ENCODE measurements at places on chromosomes 13 and 19.

DNA sequence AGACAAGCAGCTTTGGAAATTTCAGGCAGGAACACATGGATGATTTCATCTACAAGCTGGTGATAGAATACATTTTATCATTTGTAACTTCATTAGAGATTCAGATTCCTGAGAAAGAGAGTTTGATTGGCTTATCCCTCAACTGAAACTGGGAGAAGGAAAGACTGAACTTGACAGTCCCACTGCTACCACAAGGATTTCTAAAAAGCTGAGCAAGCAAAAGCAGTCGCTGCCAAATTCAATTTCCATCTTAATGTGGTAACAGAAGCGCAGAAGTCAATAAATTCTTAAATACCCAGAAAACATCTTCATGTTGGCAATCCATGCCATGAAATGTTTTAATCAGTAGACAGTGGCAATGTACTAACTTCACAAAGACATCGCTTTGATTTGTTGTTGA is 172.1 kb upstream of the DACH1 start:
- DNase-seq = no peak

DNA sequence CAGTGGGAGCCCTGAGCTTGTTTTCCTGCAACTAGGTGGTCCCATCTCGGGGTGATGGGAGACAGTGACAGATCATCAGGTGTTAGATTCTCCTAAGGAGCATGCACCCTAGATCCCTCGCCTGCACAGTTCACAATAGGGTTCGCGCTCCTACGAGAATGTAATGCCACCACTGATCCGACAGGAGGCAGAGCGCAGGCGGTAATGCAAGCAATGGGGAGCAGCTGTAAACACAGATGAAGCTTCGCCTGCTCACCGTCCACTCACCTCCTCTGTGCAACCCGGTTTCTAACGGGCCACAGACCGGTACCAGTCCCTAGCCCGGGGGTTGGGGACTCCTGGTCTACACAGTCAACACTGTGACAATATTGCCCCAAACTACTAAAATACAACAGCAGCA is 38.8 kb downstream of the CARD8 start:
- DNase-seq = no peak

GRCh38 chr13:20142023-20142926 is 18.6 kb downstream of the GJA3 start:
- no peak for DNase-seq

DNA sequence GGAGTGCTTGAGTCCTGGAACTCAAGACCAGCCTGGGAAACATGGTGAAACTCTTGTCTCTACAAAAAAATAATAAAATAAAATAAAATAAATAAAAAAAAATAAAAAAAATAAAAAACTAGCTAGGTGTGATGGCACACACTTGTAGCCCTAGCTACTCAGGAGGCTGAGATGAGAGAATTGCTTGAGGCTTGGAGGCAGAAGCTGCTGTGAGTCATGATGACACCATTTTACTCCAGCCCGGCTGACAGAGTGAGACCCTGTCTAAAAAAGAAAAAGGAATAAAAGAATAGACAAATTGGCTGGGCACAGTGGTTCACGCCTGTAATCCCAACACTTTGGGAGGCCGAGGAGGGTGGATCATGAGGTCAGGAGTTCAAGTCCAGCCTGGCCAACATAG is 1168.9 kb downstream of the SLITRK5 start:
- DNase-seq = no peak

GRCh38 chr19:308471-309205 is 17.4 kb upstream of the PLPP2 start:
- no peak for DNase-seq

GRCh38 chr13:49789968-49790367 is 2.5 kb downstream of the KPNA3 start:
- DNase-seq = no peak

GRCh38 chr19:13164343-13165161 is 14.3 kb downstream of the IER2 start:
- no peak for DNase-seq

GRCh38 chr13:29481603-29482002 is 113.9 kb downstream of the SLC7A1 start:
- no peak for DNase-seq

GRCh38 chr13:113437408-113438010 is 15.8 kb downstream of the ADPRHL1 start:
- no peak for DNase-seq

DNA sequence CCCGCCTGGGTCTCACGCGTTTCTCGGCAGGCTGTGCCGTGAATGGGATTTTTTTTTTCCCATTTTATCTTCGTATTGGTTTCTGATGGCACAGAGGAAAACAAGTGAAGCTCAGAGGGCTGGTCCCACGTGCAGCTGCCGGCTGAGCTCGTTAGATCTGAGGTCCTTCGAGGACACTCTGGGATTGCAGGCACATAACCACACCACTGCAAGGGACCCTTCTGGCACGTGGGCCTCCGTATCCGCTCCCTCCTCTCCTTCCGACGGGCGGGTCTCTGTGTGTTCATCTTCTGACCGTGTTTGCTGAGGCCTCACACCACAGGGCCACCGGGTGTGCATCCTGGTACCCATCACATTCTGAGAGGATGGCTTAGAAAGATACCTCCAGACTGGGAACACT is 16.6 kb downstream of the CFD start:
- no peak for DNase-seq

DNA sequence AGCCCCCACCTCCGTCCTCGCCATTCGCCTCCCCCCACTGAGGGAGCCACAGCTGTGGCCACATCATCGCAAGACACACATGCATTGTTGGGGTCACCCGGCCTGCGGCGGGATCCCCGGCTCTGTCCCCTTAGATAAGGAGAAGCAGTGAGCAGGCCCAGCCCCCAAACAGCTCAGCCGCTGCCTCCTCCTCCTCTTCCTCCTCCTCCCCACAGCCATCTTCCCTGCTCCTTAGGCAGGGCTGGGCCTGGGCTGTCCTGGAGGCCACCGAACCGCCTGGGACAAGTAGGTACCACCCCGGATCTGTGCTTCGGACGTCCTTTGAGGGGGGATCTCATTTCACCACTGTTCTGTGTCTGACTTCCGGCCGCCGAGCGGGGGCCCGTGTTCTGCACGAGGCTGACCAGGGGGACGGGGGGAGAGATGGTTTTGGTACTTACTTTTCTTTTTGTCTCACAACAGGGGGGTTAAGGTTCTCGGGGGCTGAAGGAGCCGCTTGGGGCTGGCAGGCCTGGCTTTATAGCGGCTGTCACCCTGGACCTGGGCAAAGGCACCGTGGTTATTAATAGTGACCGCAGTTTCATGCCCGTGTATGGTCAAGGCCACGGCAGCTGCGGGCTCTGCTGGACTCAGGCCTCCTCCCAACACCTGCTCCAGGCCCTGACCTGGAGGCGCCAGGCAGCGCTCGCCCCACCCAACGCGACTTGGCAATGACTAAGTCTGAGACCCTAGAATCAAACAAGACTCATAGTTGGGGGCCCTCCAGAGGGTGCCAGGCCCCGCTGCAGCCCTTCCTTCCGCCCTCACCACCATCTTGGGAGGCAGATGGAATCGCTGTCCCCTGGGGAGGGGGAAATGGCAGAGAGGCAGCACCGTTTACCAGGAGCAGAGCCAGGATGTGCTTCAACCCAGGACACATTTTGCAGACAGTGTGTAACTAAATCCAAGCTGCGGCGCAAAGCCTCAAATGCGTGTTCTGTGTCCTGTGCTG is 18.3 kb downstream of the NMRK2 start:
- DNase-seq = no peak

- no peak for DNase-seq
Observed at GRCh38 chr19:51702825-51703574, 9.9 kb downstream of the SPACA6 start.

DNA sequence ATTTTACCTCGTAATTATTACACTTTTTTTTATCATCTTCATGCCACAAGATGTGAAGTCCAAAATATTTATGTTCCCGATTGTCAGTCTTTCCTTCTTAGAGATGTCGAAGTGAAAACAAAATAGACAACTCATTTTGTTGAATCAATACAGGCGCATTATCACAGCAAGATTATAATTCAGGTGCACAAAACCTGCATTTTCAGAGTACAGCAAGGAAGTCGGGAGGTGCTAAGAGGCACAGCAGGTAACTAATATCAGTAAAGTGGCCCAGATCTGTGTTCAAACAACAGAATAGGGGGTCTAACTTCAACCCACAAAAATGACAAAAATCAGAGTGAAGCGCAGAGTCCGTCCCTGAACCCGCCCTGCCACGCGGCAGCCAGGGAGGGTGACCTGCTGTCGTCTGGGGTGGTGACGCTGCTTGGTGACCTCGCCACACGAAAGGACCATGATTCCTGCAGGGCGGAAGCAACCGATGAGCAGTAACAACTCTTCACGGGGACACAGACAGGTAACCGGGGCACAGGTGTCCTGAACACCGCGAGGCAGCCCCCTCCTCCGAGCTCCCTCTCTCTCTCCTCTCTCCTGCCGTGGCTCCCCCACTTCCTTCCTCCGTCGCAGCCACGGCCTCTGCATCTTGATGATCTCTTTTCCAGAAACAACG is 50.9 kb upstream of the SPACA7 start:
- DNase-seq = no peak

- DNase-seq = no peak
Observed at GRCh38 chr13:110212529-110212928, 94.4 kb downstream of the COL4A1 start.

DNA sequence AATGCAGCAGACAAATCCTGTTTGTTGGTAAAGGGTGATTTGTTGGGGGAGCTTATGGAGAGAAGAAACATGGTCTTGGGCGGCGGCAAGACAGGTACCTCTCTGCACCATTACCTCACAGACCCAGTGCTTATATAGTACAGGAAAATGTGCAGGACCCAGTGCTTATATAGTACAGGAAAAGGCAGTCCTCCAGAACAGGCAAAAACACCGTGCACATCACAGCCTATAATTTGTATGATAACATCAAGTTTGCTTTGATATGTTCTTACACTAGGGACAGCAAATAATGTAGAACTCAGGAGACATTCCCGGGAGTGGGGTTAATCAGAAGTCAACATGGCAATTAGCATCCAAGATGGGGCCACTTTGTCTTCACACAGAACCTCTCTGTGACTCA is 20.9 kb downstream of the VAV1 start:
- no peak for DNase-seq

- DNase-seq = no peak
Observed at GRCh38 chr19:46056536-46056935, 15.7 kb upstream of the IGFL4 start.

GRCh38 chr13:95199896-95200295 is 101.4 kb downstream of the ABCC4 start:
- DNase-seq = no peak

DNA sequence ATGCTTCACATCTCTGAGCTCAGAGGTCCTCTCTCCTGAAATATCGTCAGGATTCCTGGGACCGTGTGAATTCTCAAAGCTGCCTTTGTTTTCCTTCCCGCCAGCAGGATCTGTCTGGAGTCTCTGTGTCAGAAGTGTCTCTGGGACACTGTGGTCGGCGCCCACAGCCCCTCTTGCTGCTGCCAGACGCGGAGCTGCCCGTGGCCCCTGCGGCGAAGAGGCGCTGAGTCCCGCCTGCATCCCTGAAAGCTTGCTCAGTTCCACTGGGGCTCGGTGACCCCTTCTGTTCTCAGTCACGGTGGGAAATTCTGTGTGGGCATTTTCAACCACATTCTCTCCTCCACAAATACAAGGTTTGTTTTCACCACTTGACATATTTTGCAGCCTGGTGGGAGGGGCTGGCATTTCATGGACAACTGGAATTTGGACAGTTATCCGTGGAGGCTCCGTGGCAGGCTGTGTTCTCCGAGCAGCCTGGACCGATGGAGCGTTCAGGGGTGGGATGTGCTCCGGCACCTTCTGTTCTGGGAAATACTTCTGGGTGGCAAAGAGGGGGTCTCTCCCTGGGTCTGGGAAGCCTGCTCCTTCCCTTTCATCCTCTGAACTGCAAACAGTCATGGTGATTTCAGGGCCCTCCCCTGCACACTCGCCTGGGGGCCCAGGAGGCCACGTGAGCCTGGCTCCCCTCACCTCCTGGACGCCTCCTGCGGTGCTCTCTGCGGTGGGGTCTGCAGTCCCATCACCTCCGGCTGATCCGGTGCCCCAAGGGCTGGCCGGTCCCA is 42.6 kb upstream of the GRTP1 start:
- DNase-seq = no peak

GRCh38 chr19:51799034-51799773 is 4.2 kb downstream of the FPR3 start:
- DNase-seq = no peak

DNA sequence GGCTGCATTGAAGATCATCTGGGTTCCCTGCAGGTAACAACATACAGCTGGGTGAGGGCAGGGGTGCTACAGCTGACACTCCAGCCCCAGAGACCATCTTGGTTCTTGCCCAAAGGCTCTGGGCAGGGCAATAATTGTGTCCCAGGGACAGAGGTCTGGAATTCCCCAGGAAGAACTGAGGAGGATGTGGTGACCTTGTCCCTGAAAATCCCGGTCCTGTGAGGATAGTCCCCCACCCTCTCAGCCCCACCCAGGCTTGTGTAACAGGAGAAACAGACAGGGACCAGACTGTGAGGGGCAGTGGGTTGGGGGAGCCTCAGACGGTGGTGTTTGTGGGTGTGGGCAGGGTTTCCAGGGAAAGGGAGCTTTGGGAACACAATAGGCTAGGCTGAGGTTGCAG is 63.5 kb downstream of the COLGALT1 start:
- DNase-seq = no peak

- no peak for DNase-seq
Observed at GRCh38 chr13:53126841-53127245, 98.2 kb downstream of the OLFM4 start.

DNA sequence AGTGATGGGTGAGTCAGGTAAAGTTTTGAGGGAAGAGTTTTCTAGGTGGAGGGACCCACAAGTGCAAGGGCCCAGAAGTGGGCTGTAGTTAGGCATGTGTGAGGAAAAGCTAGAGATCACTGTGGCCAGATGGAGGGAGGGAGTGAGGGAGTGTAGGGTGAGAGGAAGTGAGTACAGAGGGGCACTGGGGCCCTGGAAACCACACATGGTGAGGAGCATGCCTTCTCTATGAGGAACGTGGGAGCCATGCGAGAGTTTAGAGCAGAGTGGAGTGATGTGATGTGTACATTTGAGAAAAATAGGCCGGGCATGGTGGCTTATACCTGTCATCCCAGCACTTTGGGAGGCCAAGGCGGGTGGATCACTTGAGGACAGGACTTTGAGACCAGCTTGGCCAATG is 14.7 kb upstream of the SHKBP1 start:
- DNase-seq = no peak

DNA sequence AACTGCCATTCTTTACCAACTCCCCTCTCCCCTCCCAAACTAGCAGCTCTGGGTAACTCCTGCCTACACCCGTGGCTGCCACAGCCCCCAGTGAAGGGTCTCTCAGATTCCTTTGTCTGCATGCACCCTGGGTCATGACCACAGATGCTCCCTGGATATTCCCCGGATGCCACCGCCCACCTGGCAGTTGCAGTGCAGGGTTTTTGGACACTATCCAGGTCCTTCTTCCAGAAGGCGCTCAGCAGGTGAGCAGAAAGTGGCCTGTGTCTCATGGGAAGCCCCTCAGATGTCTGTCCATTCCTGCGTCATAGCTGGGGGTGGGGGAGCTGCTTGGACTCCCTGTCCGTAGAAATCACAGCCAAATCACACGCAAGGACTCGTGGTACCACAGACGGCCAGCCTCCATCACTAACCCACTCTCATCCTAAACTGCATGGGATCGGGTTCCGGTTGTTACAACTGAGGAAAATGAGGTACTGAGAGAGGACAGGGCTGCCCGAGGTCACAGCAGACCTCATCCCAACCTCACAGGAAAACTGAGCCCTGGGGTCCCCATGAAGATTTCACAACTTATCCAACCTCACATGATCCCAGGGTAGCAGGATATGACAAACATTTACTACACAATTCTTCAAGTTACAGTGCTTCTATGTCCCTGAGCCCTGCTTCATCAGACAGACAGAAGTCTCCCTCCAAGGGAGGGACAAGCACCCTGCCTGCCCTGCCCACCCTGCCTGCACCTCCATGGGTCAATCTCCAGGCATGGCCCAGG is 38.6 kb downstream of the ELL start:
- DNase-seq = no peak
